ENCODE measurements at places on chromosomes 7 and 10.

- no peak for DNase-seq
Measured at GRCh38 chr7:134255814-134256213, 60.9 kb downstream of the SLC35B4 start.

- no peak for DNase-seq
Measured at GRCh38 chr7:99459087-99459486, 6.9 kb downstream of the ATP5MF start.

DNA sequence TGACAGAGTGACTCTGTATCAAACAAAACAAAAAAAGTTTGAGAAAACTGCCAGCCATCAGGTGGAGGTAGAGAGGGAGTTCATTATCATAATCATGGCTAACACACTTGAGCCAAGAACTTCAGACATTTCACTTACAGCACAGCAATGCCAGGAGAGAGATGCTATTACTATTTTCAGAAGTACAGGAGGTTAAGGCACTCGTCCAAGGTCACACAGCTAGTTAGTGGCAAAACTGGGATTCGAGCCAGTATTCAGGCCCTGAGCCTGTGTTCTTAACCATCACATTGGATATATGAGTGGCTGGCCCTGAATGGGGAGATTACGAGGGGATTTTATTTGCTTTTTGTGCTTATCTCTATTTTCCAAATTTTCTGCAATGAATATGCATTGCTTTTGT lies 24.8 kb upstream of the UNC5B start:
- no peak for DNase-seq

- DNase-seq, result no peak
Measured at GRCh38 chr7:727806-728460, 852 bp upstream of the PRKAR1B start.
